ENCODE measurements at places on chromosomes 16 and 17.

GRCh38 chr16:57023541-57024249 is 34.3 kb downstream of the NLRC5 start:
- no peak for DNase-seq

DNA sequence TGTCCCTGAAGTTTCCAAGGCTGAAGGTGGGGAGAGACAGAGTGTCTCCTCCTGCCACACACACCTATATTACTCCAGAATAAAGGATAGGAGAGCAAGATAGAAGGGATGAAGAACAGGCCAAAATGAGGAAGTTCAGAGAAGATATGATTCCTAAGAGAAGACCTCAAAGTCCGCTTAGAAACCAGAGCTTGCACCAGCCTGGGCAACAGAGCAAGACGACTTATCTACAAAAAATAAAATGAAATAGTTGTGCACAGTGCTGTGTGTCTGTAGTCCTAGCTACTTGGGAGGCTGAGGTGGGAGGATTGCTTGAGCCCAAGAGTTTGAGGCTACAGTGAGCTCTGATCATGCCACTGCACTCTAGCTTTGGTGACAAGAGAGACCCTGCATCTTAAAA is 128.2 kb downstream of the HS3ST3B1 start:
- DNase-seq, result no peak

DNA sequence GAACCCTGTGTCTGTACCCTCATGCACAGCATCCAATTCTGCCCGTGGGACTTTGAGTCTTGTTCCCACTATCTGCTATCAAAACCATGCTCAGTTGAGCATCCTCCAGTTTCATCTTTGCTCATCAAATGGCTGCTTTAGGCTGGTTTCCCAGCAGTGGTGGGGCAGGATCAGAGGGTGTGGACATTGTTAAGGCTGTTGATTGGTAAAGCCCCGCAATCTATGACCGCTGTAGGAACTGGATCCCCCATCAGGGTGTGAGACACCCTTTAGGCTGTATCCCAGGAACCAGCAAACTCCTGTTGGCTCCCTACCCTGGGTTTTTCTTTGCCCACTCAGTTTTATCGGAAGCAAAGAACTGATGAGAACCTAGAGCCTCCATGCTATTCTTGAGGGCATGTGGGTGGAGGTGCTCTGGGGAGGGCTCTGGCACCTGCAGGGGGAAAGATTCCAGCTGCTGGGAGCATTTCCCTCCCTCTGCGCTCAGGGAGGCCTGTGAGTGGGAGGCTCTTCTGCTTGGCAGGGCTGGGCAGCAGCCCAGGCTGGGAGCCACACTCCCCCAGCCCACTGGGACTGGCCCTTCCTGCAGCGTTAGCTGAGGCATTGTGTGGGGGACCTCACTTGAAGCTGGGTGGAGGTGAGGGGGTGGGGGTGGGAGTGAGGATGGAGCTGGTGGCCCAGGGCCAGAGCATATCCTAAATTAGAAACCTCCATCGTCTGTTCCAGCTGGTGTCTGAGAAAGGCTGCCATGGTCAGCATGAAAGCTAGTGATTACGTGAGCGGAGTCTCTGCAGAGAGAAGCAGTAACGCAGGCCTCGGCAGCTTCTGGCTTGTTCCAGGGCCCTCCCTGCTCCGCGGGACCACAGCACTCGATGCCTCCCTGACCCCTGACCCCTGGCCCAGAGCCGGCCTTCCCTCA is 160.6 kb downstream of the IRF8 start:
- DNase-seq, result no peak

GRCh38 chr17:47352848-47353247 is 29.1 kb downstream of the EFCAB13 start:
- DNase-seq, result no peak

DNA sequence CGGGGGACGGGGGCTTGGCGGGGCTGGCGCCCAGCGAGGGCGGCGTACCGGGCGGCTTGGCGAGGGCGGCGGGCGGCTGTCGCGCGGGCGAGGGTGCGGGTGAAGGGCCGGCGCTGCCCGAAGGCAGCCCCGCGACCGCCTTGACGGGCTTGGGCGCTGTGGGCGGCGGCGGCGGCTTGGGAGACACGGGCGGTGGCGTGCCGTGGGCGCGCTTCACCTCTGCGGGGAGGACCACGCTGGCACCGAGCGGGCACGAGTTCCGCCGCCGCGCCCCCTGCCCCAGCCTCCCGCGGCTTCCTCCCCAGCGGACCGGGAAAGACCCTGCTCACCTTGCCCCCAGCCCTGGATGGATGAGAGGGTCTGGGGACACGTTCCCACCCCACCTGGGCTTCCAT is 17.3 kb downstream of the CASKIN1 start:
- DNase-seq, result no peak

DNA sequence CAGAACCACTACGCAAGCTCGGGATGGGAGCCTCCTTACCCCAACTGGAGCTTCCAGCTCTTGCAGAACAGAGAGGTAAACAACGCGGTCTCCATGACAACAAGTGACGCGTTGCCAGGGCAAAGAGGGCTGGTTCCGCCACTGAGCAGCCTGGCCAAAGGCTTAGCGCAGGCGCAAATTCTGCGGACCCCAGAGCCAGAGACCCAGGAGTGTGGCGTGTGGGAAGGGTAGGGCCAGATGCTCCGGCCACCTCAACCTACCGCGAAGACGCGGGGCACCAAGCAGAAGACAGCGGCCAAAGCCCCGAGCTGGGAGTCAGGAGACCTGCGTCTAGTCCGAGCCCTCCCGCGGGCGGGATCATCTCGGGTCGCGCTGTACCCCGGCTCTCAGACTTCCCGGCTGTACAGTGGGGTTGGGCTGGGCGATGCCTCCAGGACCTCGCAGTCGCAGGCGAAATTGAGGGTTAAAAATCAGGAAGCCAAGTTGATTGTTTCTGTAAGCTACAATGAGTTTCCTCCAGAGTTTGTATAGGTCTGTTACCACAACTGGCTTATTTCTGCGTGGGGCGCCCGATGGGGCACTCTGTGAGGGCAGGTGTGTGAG is at the start of gene TEKT1:
TSS of gene TEKT1 (minus strand) at position 69 of the 603 bp plus-strand sequence. CDS start 1,353 bp downstream, outside the sequence.
- peak; percentile 22 for DNase-seq

DNA sequence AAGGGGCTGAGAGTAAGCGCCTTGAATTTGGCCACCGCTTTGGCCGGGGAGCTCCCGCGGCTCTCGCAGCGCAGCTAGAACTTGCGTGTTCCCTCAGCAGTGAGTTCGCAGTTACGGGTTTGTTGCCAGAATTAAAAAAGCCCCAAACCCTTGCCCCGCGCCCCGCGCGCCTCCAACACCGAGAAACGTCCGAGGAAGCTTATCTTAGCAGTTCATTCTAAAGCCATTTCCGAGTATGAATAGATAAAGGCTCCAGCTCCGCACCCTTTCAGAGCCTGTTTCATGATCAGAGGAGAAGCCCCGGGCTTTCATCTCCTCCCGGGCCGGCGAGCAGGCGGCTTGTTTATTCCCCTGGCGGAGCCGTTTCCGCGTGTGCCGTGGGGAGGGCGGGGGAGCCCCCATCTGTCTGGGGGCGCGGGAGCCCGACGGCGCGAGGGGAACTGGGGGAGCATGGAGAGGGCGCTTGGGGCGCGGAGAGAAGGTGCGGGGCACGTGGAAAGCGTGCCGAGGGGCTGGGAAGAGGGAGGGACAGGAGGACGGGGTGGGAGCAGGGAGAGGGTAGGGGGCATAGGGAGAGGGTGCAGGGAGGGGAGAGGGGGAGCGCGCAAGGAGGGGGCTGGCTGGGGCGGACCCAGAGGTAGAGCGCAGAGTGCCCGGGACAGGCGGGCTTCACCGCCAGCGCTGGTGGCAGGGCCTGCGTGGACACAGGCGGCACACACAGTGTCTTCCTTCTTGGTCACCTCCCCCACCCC is 9.9 kb downstream of the TBX4 start:
- no peak for DNase-seq

- no peak for DNase-seq
These were observed 17.7 kb downstream of the GFOD2 start for GRCh38 chr16:67701420-67701819.

DNA sequence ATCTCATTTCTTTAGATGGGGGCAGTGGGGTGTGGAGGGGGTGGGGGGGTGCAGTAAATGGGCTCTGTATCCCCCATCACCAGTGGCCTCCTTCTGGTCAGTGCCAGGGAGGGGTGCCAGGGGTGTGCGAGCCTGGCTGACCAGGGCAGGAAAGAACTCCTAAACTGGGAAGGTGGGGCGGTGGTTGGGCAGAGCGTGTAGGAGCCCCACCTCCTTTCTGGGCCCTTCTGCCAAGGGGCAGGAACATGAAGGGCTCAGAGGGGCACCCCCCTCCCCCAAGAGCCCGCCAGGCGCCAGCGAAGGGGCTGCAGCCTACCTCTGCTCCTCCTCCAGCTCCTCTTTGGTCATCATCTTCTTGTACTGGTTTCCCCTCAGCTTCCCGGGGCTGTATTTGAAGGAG is 26.0 kb downstream of the MXRA7 start:
- DNase-seq, result no peak

- no peak for DNase-seq
These were observed 30.3 kb upstream of the ADORA2B start for GRCh38 chr17:15914400-15915170.

DNA sequence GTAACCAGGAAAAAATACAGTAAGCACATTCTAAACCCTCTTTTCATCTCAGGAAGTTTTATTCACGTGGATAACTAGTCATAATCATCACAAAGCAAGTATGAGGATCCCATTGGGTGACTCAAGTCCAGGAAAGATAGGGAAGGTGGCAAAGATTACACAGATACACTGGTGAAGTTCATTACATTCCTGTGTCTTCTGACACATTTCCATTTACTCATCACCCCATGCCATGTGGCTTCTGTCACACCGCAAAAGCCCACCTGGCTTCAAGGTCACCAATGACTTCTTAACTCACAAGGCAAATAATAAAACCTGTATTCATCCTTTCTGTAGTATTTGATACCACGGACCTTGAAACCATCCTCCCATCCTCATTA is 17.0 kb downstream of the HS3ST3A1 start:
- no peak for DNase-seq

All from esophagus squamous epithelium (tissue), 5 donors.